SIG-M5 (cell line): ENCODE measurements at places on chromosomes 1 and 21.

DNA sequence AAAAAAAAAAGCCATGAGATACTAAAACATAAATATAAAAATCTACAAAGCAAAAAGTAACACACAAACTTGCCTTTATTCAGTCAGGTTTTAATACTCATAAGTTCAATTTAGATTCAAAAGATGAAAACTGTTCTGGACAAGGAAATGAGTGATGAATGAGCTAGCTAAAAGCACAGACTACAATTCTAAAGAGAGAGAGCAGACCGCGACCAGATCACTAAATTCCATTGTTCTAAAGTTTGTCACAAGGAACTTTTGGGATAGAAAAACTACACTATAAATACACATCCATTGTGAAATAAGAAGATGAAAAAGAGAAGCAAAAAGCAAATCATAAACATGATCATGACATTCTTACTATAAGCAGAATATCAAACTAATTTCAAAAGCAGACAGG lies 1.7 kb downstream of the ODF2L start:
- no peak for DNase-seq

DNA sequence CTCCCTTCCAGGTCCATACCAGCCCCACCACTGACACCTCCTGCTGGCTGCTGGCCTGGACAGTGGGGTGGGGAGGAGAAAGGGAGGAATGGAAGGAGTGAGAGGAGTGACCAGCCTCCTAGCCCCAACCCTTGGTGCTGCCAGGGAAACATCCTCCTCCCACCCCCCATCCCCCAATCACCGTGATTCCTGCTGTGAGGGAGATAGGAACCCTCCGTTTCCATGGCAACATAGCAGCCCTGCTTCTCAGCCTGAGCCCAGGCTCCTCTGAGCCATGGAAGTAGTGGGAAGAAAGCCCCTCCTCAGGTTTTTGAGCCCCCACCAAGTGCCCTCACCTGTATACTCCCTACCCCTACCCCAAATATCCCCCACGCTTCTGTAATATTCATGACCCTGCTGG lies 44.4 kb upstream of the SCMH1 start:
- no peak for DNase-seq

DNA sequence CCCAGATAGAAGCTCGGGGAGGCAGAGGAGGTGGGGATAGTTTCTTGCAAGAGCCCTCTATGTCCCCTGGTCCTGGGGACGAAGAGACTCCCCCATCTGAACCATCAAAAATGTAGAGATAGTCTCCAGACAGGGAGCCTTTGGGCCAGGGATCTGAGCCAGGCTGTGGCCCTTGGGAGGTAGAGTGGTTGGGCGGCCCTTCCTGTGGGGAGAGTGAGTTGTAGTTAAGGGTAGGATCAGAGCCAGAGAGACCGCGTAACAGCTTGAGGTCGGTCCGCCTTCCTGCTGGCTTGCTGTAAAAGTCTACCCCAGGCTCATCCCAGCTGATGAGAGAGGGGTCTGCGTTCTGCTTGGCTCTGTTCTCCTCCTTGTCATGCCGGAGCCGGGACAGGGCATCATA lies 25.3 kb downstream of the PIK3C2B start:
- DNase-seq: no peak

DNA sequence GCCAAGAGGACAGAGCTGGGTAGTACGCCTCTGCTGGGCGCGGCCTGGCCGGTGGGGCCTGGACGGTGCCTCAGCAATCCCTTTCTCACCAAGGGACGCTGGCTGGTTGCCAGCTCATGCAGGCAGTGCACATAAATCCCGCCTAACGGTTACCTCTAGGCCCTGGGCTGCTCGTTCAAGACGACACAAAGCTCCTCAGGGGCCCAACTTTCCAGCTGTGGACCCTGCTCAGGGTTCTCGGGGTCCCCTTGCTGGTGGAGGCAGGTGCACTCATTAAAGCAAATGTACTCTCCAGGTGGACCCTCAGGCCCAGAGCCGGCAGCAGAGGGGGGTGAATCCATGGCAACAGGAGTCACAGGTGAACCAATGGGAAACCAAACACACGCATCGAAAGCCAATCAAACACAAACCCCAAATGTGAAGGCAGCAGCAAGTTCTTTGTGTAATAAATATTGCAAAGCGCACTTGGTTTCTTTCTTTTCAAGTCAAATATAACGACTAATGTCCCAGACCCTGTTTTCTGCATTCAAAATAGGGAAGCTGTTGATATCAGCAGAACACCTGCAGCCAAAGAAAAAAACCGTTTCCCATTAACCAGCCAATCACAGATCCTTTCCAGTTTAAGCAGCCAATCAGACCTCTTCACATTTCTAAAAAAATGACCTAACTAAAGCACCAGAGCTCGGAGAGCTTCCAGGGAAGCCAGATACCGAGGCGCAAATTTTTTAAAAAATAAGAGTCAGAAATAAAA lies 26.1 kb upstream of the CLSTN1 start:
- no peak for DNase-seq

DNA sequence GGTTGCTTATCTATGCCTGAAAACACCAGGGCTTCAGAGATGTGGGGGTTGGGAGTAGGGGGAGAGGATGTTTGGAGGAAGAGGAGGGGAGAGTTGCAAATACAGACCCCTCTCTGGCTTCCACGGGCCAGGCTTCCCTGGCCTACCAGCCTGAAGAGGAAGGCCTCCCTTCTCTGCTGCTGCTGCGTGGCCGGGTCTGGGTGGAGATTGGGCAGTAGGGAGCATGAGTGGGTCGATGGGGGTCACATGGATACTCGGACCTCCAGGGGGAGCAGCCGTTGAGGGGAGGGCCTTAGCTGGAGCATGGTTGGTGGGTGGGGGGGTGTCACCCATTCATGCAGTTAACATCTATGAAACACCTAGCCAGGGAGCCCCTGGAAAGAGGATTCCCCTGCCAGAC lies 1.5 kb downstream of the RORC start:
- DNase-seq: no peak

DNA sequence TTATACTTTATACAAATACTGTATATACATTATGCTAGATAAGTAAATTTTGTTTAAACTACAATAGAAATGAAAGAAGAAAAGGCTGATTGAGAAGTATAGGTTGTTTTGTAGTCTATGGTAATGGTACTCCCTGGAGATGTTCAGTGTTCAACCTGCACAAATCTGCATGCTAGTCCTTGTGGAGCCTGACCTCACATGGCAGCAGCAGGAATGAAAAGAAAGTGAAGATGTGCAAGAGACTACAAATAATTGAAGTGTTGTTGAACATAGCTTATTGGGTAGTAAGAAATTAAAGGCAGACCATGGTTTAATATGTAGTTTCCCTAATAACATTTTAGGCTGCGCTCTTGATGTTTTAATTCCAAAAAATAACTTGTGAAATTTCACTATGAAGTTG lies 201.2 kb downstream of the TGFB2 start:
- DNase-seq: no peak

DNA sequence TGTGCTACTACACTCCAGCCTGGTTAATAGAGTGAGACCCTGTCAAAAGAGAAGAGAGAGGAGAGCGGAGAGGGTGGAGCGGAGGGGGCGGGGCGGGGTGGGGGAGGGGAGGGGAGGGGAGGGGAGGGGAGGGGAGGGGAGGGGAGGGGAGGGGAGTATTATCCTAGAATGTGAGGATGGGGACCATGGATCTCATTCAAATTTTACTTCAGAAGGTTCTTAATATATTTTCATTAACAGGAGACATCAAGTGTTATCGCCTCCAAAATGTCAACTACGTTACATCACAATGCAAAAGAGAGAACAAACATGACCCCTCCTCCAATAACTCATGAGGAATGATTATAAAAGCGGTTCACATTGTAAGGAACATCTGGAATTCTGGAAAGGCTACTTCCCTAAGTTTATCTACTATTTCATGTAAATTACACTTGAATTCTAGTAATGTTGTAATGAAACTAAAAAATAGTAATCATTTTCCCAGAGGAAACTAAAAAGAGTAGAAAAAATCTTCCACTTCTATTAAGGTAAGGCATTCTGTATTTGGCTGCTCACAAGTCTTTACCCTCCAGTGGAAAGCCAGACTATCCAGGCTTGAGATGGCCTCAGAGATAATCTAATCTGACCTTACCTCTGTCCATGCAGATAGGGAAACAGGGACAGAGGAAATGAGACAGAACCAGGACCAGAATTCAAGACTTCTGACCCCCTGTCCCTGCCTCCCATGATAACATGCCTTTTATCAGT lies 18.8 kb upstream of the GUCA2A start:
- no peak for DNase-seq

DNA sequence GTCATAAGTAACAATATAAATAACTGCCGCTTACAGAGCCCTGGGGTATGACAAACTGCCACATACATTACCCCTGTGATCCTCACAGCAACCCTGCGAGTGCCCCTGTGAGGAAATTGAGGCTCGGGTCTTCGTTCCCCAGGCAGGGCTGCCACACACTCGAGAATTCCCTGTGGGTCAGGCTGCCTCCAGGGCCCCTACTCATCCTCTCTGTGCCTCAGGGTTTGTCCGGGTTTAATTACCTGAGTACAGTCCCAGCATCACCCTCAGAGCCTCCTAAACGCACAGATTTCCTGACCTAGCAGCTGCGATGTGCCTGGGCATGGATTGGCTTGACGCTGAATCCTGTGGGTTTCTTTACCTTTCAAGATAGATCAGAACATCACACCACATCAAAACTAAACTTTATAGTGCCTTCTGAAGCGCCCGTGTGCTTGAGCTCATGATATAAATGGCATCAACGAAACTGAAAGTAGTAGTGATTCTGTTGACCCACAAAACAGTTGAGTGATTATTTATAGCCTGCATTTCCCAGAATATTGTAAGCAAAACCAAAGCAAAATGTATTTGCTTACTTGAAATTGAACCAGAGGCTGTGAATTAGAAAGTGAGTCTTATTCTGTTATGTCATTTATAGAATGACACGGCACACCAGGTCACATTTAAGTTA lies 14.0 kb downstream of the SLC37A1 start:
- no peak for DNase-seq

GRCh38 chr1:174800216-174800851 lies 199.4 kb upstream of the CACYBP start:
- DNase-seq: no peak

DNA sequence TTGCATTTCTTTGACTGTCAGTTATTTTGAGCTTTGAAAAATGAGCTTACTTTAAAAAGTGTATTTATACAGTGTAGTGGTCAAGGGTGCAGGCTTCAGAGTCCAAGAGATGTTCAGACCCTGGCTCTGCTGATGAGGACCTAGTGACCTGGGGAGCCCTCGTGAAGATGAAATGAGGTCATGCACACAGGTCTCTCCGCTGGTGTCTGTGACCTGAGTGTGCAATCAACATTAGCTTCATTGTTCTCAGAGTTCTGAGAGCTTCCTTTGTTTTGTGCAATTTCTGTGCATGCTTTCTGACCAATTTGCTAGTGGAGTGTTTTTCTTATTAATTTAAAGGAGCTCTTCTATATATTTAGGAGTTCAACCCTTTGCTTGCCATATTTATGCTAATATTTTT lies 71.3 kb downstream of the RIPK4 start:
- no peak for DNase-seq

DNA sequence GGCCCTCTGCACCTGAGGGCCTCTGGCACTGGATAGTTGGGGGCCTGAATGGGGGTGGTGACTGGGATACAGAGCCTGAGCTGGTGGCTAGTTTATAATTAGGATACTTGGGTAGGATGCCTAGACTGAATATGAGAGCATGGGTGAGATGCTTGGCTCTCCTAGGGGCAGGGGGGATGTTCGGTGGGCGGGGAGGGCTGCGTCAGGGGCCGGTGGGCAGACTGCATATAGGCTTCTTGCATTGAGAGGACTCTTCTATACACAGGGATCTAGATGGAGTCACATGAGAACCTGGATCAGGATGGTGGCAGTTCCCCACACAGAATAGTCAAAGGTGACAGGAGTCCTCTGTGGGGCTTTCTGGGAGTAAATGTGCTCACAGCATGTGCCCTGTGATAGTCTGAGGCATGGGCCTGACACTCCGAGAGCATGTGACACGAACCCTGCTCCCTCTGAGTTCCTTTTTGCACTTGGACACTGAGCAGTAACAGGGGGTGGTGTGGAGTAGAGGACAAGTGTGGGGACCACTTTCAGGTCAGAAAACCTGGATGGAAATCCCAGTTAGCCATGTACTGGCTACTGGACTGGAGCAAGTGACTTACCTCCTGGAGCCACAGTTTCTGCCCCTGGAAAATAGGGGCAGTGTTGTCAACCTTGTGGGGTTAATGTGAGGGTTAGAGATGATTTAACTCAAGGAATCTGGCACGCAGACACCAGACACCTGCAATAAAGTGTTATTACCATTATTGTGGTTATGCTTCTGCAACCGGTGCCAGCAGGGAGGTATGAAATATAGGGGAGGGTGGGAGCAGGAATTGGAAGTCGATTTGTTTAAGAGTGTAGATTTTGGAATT lies 2.2 kb downstream of the MAP7D1 start:
- no peak for DNase-seq

DNA sequence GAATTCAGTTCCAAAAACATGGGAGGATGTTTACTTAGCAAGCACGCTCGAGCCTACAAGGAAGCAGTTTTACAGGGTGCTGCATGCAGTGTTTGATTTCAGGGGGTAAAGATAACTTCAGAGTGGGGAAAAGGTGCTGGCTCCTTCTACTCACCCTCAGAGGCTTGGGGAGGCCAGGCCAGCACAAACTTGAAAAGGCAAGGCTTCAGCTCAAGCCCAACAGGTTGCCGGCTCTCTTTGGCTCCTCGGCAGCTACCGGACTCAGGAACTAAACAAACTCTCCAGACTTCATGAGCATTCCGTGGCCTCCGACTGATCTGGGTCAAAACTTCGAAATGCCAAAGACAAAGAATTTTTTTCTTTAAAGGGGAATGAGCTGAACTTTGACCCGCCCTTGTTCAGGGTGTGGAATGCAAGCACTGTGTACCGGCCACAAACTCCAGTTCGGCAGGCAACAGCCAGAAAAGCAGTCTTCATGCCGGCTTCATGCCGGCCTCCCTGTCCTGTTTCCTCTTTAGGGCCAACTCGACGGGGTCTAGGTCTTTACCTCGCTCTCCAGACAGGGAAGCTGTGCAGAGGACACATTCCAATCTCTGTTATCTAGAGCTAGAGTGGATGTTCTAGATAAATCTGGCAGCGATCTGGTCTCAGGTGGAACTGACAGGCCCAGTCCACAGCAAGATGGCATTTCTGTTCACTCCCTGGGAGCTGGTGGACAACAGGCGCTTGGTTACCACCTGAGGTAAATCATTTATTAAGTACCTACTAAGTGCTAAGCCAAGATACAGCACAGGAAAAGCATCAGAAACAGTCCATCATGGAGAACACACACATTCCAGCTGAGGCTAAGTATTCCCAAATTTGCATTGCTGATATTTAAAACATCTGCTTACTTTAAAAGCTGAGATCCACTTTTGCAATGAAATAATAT lies 75.0 kb downstream of the CD46 start:
- no peak for DNase-seq

GRCh38 chr21:45546636-45547544 lies 4.7 kb upstream of the SLC19A1 start:
- no peak for DNase-seq

DNA sequence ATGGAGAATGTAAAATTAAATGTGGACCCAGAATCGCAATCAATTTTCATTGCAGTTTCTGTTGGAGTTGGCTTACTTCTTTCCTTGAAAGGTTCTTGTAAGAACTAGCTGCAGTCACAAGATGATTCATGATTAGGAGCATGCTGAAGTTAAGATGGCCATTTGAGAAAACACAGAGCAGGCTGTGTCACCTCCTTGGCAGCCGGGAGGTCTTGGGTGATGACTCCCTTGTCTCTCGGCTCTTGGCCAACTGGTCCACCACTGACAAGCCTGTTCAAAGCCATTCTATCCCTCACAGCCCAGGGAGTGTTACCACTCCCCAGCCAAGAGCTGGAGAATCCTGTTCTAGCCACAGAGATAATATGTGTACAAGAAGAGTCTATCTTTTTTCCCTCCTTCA lies 40.6 kb downstream of the OPTC start:
- DNase-seq: no peak
